ENCODE measurements at places on chromosomes 11 and 22.

DNA sequence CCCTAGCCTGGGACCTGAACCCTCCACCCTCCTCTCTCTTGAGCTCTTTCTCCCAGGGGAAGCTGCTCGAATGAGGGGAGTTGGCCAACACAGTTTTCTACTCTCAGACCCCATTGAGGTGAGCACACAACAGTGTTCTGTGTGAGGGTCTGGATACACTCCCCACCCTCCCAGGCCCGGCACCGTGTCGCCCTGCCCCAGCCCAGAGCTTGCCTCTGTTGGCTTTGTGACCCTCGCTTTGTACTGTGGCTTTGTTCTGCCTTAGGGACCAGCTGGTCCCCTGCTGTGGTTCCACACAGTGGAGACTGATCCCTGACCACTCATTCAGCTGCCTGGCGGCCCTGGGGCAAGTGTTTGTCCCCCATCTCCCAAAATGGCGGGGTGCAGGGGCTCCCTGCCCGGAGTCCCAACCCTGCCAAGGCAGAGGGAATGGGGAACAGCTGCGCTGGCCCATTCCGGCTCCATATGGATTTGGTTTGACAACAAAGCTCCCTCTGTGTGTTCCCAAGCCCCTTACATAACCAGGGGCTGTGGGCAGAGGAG lies 8.3 kb downstream of the ST3GAL4 start:
- DNase-seq: no peak

DNA sequence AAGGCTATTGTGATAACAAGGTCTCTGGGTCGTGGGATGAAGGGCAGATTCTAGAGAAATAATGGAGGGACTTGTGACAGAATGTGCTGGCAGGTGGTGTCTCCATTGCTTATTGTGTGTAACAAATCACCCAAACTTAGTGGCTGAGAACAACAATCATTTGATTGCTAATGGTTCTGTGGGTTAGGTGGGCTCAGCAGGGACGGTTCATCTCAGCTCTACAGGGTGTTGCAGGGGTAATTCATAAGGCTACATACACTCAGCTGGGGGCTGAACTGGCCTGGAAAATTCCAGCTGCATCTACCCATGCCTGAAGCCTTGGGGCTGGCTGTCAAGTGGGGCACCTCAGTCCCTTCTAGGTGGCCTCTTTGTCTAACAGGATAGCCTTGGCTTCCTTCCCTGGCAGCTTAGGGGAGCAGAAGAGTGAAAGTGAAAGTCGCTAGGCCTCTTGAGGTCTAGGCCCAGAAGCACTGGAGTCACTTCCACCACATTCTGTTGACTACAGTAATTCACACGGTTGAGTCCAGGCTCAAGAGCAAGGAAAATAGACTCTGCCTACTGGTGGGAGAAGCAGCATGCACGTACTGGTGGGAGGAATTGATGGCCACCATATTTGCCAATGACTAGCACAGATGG lies 308.9 kb downstream of the MN1 start:
- no peak for DNase-seq

- no peak for DNase-seq
Observed at GRCh38 chr11:7577291-7578190, 63.7 kb downstream of the PPFIBP2 start.

DNA sequence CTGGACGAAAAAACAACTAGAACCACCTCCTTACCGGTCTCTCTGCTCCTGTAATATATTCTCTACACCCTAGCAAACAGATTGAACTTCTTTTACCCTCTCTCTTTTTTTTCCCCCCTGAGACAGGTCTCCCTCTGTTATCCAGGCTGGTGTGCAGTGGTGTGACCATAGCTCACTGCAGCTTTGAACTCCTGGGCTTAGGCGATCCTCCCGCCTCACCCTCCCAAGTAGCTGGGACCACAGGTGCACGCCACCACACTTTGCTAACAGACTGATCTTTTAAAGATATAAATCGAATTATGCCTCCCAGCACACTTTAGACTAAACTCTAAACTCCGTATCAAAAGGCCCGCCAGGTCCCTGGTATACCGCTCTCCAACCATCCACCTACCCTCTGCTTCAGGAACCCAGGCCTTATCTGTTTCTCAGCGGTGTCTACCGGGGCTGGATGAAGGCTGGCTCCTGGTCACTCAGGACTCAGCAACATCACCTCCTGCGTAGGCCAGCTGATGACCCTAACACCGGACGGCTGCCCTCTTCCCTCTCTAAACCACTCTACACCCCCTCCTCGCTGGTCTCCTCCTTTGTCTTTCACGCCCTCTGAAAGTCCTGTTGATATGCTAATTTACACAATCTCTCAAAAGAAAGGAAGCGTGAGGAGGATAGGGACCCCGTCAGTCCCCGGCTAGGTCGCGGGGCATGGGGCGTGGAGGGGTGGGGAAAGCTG lies 745 bp downstream of the C22orf39 start:
- no peak for DNase-seq

DNA sequence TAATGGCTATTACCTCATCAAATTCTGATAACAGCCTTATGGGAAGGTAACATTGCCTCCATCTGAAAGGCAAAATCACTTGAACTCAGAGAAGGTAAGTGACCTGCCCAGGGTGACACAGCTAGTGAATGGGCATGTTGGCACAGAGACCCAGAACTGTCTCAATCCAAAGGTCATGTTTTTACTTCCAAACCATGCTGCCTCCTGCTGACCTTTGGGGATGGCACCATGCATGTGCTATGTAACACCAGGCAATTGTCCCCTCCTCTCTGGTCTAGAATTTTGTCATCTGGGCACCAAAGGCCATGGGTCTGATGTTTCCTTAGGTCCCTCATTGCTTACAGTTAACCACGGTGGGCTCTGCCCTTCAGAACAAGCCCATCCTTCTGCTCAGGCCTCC lies 417.4 kb downstream of the SOX6 start:
- no peak for DNase-seq

DNA sequence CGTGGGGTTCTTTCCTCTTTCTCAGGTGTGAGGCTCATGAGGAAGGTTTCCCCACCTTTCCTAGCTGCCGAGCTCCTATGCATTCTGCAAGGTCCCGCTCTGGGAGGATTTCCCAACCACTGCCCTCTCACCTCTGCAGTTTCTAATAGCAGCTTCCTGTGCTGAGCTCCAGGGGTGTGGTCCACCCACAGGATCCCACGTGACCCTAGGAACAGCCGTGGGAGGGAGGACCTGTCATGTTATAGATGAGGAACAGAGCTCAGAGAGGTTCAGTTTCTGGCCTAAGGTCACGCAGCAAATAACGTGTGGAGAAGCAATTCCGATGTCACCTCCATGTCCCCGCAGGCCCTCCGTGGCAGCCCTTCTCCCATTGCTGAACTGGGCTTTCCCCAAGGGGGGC lies 38.5 kb downstream of the FLRT1 start:
- no peak for DNase-seq

GRCh38 chr11:5700421-5701054 lies 10.9 kb downstream of the TRIM22 start:
- no peak for DNase-seq

DNA sequence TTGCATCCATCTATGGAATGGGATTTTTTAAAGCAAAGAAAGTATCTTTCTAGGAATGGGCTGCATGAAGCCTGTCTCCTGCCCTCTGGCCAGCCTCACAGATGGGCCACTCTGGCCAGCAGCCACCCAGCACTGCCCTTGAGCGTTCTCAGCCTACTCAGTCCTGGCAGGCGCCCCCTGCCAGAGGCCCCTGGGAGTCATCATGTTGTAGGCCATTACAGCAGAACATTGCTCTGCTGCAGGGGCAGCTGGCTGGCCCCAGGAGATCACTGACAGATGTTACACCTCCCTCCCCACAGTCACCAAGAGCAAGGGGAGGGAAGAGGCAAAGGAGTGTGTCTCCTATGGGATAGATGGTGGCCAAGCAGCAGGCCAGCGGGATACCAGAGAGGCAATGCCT lies 363.7 kb downstream of the NXPE2 start:
- DNase-seq: no peak

GRCh38 chr11:71532036-71532610 lies 5.1 kb downstream of the KRTAP5-7 start:
- DNase-seq: no peak

- no peak for DNase-seq
Observed at GRCh38 chr11:116334596-116334995, 438.2 kb downstream of the BUD13 start.

DNA sequence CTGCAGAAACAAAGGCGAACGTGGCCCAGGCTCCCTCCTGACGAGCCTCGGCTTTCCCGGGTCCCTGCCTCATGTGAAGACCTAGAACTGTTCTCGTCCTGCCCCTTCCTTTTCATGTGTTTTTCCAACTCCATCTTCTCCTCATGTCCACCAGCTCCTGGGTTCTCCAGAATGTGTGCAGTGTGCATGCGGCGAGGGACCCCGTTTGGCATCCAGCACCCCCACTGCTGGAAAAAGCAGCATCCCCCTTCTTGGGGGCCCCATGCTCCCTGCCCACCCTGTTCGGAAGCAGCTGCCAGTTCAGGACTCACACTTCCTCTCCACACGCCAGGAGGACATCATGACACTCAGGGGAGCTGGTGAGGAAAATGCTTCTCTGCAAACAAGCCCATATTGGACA lies 313.5 kb downstream of the BRD1 start:
- DNase-seq: no peak

GRCh38 chr22:19035474-19036228 lies 86.6 kb downstream of the DGCR2 start:
- no peak for DNase-seq

- no peak for DNase-seq
Observed at GRCh38 chr22:24772493-24773220, 1.9 kb downstream of the PIWIL3 start.

DNA sequence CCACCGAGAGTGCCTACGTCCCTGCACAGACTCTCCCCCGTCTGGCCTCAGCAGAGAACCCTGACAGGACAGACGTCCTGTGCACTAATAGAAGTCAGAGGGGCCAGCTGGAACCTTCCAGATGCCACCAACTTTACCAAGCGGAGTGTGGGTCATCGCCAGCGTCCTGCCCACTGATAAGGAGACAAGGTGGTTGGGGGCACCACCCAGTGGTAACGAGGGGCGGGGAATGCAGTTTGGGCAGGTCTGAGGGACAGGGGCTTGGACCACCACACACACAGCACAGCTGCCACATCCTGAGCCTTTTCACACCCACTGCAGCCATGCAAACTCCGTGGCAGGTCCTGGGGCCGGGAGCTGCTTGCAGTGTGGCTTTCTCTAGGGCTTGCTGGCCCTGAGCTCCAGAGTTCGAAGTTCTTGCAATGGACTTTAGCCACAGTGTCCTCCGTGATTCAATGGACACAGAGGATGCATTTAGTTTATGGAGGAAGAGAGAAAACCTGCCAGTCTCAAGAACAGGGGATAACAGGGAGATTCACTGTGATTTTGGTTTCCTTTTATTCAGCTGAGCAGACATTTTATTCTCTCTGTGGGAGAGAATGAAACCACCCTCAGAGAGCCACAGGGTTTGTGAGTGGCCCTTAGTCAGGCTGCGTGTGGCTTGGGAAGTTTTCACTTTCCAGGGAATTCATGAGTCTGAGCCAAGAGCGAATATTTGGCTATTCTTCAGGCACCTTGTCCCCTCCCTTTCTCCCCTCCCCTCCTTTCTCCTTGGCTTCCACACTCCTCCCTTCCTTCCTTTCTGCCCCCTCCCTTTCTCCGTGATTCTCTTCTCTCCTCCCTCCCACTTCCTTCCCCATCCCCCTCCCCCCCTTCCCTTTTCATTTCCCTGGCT lies 13.1 kb downstream of the MRGPRG start:
- DNase-seq: no peak
